ENCODE measurements at places on chromosomes 6 and 20.
A peak's percentile ranks its signal among the peaks of the same experiment; 100 is the strongest.

DNA sequence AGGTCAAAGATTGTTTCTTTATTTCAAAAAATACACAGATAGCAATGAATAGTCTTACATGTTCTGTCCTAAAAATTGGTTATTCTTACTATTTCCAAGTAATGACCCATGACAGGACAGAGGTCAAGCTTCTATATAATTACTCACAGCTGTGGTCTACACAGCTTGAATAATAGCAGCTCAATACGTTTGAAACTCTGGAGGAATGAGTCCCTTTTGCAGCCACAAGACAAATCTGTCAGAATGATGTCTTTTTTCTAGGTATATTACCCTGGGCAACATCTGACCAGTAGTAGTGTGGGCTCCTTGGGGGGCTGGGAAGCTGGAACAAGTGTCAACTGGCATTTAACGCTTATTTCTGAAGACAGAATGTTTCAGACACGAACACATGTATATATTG lies 84.9 kb upstream of the HTR1B start:
- DNase-seq: no peak

GRCh38 chr6:145086197-145086596 lies 649.1 kb downstream of the EPM2A start:
- DNase-seq: no peak

DNA sequence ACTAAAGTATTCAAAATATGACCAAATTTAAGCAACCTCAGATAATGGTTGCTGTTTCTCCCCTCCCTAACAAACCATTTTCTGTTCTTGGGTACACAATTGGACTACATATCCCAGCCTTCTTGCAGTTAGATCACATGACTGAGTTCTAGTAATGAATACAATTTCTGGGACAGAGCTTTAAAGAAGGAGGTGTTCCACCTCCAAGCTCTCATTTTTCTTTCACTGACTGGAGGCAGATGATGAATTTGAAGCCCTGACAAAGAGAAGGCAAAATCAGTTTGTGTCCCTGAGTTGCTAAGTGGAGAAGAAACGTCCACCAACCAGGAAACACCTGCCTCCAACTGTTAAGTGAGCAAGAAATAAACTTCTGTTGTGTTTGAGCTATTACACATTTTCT lies 117.2 kb downstream of the LCA5 start:
- no peak for DNase-seq

GRCh38 chr6:129498541-129498940 lies 211.4 kb downstream of the ARHGAP18 start:
- no peak for DNase-seq

GRCh38 chr6:109362102-109362884 lies 20.0 kb downstream of the CD164 start:
- peak; percentile 27 for DNase-seq

DNA sequence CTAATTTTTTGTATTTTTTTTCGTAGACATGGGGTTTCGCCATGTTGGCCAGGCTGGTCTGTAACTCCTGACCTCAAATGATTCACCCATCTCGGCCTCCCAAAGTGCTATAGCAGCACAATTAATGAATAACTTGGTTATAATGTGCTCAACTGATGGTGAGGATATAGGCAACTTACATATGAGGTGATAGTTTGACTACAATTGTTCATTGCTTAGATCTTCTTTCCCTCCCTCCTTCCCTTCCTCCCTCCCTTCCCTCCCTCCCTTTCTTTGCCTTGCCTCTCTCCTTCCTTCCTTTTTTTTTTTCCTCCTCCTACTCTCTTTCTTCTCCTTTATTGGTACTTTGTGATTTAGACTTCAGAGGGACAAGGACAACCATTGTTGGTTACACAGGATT lies 151.2 kb downstream of the RNF144B start:
- DNase-seq: no peak

DNA sequence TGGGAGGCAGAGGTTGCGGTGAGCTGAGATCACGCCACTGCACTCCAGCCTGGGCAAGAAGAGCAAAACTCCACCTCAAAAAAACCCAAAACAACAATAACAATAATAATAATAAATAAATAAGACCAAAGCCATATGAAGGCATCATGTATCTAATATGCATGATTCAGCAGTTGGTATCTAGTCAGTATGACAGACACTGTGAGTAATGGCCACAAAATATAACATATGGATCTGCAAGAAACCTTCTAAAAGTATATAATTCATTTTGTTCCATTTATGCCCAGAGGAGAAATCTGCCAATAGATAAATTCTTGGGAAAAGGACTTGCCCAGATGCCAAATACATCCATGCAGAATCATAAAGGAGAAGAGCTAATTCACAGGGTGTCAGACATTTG lies 252.3 kb downstream of the BTBD9 start:
- DNase-seq: no peak

GRCh38 chr6:41174610-41175009 lies 11.7 kb upstream of the TREM2 start:
- DNase-seq: no peak

GRCh38 chr6:15893556-15894253 lies 230.9 kb upstream of the DTNBP1 start:
- DNase-seq: no peak

- no peak for DNase-seq
Observed at GRCh38 chr20:22404419-22405170, 179.8 kb downstream of the FOXA2 start.

- no peak for DNase-seq
Observed at GRCh38 chr6:7628479-7628878, 38.5 kb downstream of the SNRNP48 start.

DNA sequence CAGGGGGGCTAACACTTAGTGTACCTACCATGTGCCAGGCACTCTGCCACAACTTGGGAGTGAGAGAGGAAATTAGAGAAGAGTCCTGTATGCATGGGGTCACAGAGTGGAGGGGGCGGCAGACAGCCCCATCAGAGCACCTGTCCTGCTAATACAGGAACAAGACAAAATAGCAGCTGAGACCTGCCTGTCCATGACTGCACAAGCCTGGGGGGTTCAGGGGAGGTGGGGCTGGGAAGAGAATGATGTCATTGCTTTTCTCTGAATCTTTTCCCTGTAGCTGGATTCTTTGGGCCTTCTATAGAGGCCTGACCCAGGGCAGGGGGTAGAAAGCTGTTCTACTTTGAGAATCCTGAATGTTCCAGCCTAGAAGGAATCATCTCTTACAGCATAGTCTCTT lies 37.4 kb downstream of the FOXP4 start:
- DNase-seq: no peak

DNA sequence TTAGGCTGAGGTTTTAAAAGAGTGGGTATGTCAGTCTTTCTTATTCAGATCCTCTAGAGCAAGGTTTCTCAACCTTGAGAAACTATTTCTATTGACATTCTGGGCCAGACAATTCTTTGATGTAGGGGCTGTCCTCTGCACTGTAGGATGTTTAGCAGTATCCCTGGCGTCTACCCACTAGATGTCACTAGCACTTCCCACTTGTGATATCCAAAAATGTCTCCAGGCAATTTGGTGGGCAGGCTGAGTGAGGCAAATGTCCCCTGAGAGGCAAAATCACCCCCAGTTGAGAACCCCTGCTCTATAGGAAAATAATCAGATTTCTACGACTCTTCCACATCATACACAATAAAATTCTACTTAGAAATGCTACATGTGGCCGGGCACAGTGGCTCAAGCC lies 7.7 kb upstream of the ZKSCAN8 start:
- no peak for DNase-seq

DNA sequence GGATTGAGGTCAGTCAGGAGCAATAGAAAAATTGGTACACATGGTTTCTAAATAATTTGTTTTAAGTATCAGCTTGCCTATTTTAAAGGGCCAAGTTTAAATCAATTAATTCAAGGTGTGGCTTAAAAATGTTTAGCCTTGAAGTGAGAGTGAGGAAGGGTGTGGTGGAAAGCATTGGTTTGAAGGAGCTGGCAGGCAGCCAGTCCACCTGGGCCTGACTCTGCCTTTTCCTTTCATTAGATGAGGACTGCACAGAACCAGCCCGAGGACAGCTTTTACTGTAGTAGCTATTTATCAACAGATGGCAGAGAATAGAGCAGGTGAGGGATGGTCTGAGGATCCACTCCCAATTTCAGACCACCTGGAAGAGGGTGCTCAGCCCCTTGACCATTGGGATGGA lies 42.4 kb downstream of the DHX35 start:
- no peak for DNase-seq

DNA sequence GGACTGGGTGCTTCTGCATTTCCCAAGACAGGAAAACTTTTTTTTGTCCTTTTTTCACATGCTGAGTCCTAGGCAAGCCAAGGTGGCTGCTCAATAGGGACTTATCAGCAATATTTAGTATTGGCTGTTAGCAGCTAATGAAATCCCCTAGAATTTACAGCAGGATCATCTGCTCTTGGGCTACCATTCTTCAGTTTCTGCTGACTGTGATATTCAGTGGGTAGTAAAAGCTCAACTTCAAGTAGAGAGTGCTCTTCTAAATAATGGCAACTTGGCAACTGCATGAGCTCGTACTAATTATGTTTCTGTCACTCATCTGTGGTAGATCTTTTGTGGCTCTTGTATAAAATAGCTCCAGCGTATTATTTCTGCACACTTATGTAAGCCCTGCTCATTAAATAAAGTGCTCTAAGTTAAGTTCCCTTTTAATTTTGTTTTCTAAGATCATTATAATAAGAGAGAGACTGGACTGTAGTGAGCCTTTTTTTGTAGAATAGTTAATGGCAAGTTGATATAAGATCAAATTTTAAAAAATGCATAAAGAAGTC lies 110.3 kb downstream of the SLC35F1 start:
- peak; percentile 98 for DNase-seq

- DNase-seq: no peak
Observed at GRCh38 chr20:57610261-57610952, 9.8 kb downstream of the ZBP1 start.

DNA sequence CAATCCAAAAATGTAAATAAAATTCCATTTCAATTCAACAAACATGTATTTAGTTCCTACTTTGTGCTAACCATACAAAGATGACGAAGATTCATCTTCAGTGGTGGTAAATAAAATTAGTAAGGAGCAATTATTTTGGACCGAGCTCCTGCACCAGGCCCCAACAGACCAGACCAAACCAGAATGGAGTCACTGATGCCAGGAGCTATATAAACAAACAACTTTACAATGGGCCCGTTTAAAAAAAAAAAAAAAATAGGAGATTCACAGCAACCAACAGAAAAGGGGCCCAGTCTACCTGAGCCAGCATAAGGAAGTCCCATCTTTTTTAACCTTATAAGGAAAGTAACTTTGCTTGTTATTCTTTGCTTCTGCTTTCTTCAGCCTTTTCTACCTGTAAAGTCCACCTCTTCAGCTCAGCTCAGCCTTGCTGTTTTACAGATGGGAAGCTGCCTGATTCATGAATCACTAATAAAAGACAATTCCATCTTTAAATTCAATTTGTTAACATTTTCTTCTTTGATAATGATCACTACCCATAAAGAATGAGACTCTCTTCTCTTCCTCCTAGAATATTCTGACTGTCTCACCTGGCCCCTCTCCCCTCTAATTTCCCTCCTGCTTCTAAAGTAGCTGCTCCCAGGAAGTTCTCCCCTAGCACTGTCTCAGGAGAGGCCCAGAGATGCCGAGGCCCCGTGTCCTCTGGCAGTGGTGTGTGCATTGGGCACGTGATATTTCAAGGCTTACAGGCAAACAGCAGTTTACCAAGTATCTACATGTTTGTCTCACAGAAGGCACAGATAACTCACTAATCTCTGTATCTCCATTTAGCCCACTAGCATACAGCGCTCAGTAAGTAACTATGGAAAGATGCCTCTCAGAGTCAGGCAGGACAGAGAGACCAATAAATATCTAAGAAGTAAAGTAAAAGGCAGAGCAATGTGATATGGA lies 8.4 kb downstream of the MBOAT1 start:
- DNase-seq: no peak

GRCh38 chr6:39934131-39934757 lies at the start of gene MOCS1:
Gene MOCS1 (minus strand): TSS chr6:39934462. CDS start chr6:39934417, 45 bp downstream.
- DNase-seq: peak; percentile 37

DNA sequence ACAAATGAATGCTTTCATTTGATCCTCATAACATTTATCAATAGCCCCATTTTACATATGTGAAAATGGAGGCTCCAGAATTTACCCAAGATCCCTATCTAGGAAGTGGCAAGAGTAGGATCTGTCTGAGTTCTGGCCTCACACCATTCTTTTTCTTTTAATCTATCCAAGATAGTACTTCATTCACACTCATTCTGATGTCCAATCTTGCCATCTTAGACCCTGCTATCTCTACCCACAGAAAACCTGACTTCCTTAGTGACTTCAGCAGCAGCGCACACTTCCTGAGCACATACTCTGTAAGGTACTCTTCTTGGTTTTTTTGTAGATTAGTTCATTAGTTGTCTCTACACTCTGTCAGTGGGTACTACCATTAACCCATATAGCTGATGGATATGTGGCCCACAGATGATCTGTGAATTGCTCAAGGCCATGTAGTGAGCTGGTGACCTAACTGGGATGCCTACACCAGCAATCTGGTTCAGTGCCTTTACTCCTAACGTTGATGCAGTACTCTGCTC lies 36.3 kb downstream of the COX4I2 start:
- no peak for DNase-seq

DNA sequence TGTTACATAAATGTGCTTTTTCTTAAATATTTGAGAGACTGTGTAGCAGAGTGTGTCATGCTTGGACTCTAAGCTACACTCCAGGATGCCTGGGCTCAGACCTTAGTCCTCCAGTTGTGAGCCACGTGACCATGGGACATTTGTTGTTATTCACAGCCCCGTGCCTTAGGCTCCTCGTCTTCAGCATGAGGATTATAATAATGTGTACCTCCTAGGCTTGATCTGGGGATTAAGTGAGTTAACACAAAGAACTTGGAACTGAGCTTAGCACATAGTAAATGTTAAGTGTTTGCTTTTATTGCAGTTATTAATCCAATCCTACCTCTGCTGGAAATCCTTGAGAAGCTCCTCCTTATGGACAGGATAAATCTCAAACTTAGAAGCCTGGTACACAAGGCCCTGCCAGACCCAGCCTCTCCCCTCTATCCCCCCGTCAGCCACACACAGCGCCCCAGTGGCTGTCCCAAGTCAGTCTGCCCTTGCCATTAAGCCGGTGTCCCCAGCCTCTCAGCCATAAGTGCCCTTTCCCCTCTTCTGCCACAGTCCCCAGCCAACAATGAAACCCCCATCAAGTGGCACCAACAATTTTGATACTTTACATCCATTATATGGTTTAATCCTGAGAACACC lies 177.5 kb downstream of the TMEM242 start:
- DNase-seq: no peak

DNA sequence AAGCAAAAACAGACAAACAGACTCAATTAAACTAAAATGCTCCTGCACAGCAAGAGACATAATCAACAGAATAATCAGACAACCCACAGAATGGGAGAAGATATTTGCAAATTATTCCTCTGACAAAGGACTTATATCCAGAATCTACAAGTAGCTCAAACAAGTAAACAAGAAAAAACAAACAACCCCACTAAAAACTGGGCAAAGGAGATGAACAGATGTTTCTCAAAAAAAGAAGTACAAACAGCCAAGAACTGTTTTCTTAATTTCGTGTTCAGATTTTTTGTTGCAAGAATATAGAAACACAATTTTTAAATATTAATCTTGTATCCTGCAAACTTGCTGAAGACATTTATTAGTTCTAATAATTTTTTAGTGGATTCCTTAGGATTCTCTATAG lies 274.1 kb downstream of the BCKDHB start:
- DNase-seq: no peak
